ENCODE measurements at places on chromosomes 7 and 10. TPM values are rescaled to one million over a fixed set of nuclear protein-coding genes. Genes with fewer than 3 reads are reported as not detected.
A peak's percentile ranks its signal among the peaks of the same experiment; 100 is the strongest.

- DNase-seq, result no peak
- peaks cover 6% of the 10 kb centered on the region for H3K27me3 ChIP-seq
- peaks cover 20% of the 10 kb centered on the region for H3K4me1 ChIP-seq
- H3K27ac ChIP-seq, result no peak overlapping the region
- H3K36me3 ChIP-seq, result no peaks in the 10 kb centered on the region
Measured at GRCh38 chr7:139897422-139898090, 68.5 kb downstream of the TBXAS1 start.

The TRIL gene
- 4.0 TPM for total RNA-seq

- no peaks in the 10 kb centered on the region for H3K36me3 ChIP-seq
- peaks cover 15% of the 10 kb centered on the region for H3K27me3 ChIP-seq
- no peak overlapping the region for H3K27ac ChIP-seq
- DNase-seq, result no peak
- no peak overlapping the region for H3K4me3 ChIP-seq
Measured at GRCh38 chr10:96266118-96266770, 5.1 kb downstream of the BLNK start.

DNA sequence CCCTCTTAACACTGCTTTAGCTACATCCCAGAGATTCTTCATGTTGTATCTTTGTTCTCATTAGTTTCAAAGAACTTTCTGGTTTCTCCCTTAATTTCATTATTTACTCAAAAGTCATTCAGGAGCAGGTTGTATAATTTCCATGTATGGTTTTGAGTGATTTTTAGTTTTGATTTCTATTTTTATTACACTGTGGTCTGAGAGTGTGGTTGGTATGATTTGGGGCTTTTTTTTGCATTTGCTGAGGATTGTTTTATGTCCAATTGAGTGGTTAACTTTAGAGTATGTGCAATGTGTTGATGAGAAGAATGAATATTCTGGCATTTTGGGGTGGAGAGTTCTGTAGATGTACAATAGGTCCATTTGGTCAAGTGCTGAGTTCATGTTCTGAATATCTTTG, 37.9 kb upstream of the CAPZA2 start:
- no peaks in the 10 kb centered on the region for H3K4me1 ChIP-seq
- H3K36me3 ChIP-seq, result no peaks in the 10 kb centered on the region
- no peak for DNase-seq
- H3K27ac ChIP-seq, result no peak overlapping the region
- H3K4me3 ChIP-seq, result no peak overlapping the region

DNA sequence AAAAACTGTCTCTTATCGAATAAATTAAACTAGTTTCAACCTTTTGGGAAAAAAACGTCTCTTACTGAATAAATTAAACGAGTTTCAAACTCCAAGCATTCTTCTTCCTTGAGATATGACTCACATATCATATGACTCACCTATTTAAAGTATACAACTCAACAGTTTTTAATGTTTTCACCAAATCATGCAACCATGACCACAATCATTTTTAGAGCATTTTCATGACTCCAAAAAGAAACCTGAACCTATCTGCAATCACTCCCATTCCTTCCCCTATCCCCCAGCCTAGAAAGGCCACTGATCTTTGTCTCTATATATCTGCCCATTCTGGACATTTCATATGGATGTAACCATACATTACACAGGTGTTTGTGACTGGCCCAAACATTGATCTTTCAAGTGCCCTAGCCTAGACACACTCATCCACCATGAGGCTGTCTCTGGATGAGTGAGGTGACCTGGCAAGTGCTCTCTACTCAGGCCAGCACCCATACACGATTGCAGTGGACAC, 115.3 kb downstream of the PIP4K2A start:
- peaks cover 8% of the 10 kb centered on the region for H3K36me3 ChIP-seq
- no peak for DNase-seq
- H3K4me3 ChIP-seq, result no peak overlapping the region
- H3K27me3 ChIP-seq, result no peaks in the 10 kb centered on the region

- no peak overlapping the region for H3K4me3 ChIP-seq
- peaks cover 31% of the 10 kb centered on the region for H3K36me3 ChIP-seq
- no peak for DNase-seq
- peaks cover 11% of the 10 kb centered on the region for H3K4me1 ChIP-seq
- H3K27me3 ChIP-seq, result no peaks in the 10 kb centered on the region
Measured at GRCh38 chr7:155683098-155683497, 38.6 kb downstream of the RBM33 start.

GRCh38 chr7:99504281-99504602, 220 bp upstream of the ZKSCAN5 start:
- peak overlapping the region; percentile 96 for H3K4me3 ChIP-seq
- no peak for DNase-seq
- H3K27me3 ChIP-seq, result no peaks in the 10 kb centered on the region
- H3K36me3 ChIP-seq, result peaks cover 2% of the 10 kb centered on the region
- H3K27ac ChIP-seq, result peak overlapping the region; percentile 99
- peaks cover 35% of the 10 kb centered on the region for H3K4me1 ChIP-seq

The LRIT1 gene
- not detected for total RNA-seq

The ELN gene
- 13.3 TPM for total RNA-seq

The ADRA2A gene
- not detected for total RNA-seq

- H3K4me1 ChIP-seq, result peaks cover 10% of the 10 kb centered on the region
- H3K27me3 ChIP-seq, result peaks cover 34% of the 10 kb centered on the region
- H3K4me3 ChIP-seq, result no peak overlapping the region
- DNase-seq, result no peak
- no peaks in the 10 kb centered on the region for H3K36me3 ChIP-seq
Measured at GRCh38 chr10:28850784-28851183, 173.5 kb downstream of the BAMBI start.

DNA sequence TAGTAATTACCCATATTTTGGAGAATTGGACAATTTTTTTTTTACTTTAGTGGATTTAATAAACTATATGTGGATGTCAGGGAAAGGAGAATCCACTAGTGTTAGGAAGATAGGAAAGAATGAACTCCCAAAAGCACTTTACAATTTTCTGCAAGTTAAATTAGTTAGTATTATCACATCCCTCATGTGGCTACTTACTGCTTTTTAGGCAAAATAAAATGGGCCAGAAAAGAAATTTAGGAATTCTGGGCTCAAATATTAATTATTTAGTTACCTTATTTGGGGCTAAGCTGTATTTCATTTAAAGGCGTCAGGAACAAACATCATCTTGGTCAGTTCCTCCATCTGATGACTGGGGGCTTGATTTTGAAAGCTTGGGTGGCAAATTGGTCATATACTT, 4.8 kb upstream of the CUX1 start:
- peaks cover 12% of the 10 kb centered on the region for H3K4me1 ChIP-seq
- peaks cover 22% of the 10 kb centered on the region for H3K27me3 ChIP-seq
- no peaks in the 10 kb centered on the region for H3K36me3 ChIP-seq
- H3K4me3 ChIP-seq, result no peak overlapping the region
- no peak for DNase-seq

The SPAM1 gene
- total RNA-seq, result not detected

- H3K4me3 ChIP-seq, result no peak overlapping the region
- no peak for DNase-seq
- H3K27me3 ChIP-seq, result no peaks in the 10 kb centered on the region
- peak overlapping the region; percentile 75 for H3K27ac ChIP-seq
Measured at GRCh38 chr10:22803261-22803885, 89.0 kb upstream of the PIP4K2A start.

DNA sequence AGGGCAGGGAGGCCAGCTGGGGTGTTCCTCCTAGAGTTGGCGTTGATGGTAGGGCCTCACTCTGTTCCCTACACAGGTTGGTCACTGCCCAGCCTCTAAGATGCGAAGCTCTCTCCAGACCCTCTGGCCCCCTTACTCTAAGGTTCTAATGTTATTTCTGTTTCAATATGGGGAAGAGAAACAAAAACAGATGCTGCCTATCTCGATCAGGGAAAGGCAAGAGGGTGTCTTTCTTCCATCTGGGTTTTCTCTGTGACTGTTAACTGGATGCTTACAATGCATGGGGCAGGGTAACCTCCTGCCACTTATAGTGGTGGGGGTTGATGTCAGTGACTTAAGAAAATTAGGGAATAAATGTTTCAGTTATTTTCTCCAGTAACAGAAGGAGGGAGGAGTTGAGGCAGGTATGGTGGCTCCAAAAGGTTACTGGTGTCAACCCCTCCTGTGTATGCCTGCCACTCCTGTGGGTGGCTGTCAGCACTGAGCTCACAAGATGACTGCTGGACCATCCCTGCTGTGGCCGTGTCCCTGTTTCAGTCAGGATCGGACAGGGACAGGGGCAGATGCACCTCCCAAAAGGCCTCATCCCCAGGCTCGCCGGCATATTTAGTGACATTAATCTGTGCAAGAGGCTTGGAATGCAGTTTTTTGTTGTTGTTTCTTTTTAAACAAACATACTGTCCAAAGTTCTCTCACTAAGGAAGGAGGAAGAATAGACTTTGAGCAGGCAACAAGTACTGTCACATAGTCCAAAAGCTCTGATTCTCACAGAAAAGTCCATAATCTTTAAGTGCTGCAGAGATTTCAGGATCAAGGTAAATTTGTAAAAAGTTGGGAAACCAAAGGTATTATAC, 39.6 kb upstream of the SYPL1 start:
- DNase-seq, result no peak
- H3K4me1 ChIP-seq, result peaks cover 21% of the 10 kb centered on the region
- peaks cover 35% of the 10 kb centered on the region for H3K27me3 ChIP-seq
- H3K4me3 ChIP-seq, result no peak overlapping the region
- no peaks in the 10 kb centered on the region for H3K36me3 ChIP-seq

The NKX1-2 gene
- not detected for total RNA-seq

DNA sequence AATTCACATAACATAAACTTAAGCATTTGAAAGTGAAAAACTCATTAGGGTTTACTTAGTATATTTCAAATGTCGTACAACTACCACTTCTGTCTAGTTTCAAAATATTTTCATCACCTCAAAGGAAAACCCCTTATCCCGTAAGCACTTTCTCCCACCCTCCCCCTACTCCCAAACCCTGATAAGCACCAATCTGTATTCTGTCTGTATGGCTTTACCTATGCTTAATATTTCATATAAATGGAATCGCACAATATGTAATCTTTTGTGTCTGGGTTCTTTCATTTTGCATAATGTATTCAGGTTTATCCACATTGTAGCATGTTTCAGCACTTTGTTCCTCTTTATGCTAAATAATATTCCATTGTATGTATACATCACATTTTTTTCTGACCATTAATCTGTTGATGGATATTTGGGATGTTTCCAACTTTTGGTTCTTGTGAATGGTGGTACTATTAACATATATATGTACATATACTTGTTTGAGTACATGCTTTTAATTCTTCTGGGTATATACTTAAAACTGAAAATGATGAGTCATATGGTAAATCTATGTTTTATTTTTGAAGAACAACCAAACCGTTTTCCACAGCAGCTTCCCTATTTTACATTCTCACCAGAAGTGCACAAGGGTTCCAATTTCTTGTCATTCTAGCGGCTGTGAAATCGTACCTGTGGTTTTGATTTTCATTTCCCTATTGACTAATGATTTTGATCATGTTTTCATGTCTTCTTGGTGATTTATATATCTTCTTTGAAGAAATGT, 6.2 kb upstream of the STARD3NL start:
- DNase-seq, result no peak
- H3K36me3 ChIP-seq, result no peaks in the 10 kb centered on the region
- no peak overlapping the region for H3K4me3 ChIP-seq

GRCh38 chr10:1624240-1624639, 113.1 kb downstream of the ADARB2 start:
- no peak overlapping the region for H3K27ac ChIP-seq
- H3K4me3 ChIP-seq, result no peak overlapping the region
- H3K36me3 ChIP-seq, result peaks cover 7% of the 10 kb centered on the region
- H3K27me3 ChIP-seq, result no peaks in the 10 kb centered on the region
- DNase-seq, result peak; percentile 56

The BTBD16 gene
- total RNA-seq, result not detected

GRCh38 chr10:66746711-66747110, 179.1 kb upstream of the LRRTM3 start:
- H3K4me3 ChIP-seq, result no peak overlapping the region
- H3K36me3 ChIP-seq, result no peaks in the 10 kb centered on the region
- H3K27me3 ChIP-seq, result no peaks in the 10 kb centered on the region
- H3K4me1 ChIP-seq, result peaks cover 22% of the 10 kb centered on the region
- DNase-seq, result no peak

DNA sequence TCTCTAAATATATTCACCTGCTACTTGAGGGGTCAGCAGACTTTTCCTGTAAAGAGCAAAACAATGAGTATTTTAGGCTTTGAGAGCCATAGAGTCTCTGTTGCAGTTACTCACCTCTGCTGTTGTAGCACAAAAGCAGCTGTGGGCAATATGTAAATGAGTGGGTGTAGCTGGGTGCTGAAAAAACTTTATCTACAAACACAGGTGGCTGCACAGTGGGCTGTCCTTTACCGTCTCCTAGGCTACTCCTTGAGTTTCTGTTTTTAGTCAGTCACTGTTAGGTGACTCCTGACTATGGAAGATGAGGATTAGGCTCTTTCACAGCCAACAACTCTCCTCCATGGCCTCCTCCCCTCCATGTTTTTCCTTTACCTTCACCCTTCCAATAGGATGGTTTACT, 286.1 kb upstream of the C7orf33 start:
- no peaks in the 10 kb centered on the region for H3K27me3 ChIP-seq
- no peak for DNase-seq
- no peak overlapping the region for H3K4me3 ChIP-seq
- H3K36me3 ChIP-seq, result no peaks in the 10 kb centered on the region
- no peak overlapping the region for H3K27ac ChIP-seq

The GRM3 gene
- total RNA-seq, result not detected

- no peaks in the 10 kb centered on the region for H3K27me3 ChIP-seq
- no peaks in the 10 kb centered on the region for H3K36me3 ChIP-seq
- H3K4me3 ChIP-seq, result peak overlapping the region; percentile 77
Measured at GRCh38 chr10:133325440-133326222, 11.1 kb downstream of the CALY start.

The SPDYE9 gene
- not detected for total RNA-seq

DNA sequence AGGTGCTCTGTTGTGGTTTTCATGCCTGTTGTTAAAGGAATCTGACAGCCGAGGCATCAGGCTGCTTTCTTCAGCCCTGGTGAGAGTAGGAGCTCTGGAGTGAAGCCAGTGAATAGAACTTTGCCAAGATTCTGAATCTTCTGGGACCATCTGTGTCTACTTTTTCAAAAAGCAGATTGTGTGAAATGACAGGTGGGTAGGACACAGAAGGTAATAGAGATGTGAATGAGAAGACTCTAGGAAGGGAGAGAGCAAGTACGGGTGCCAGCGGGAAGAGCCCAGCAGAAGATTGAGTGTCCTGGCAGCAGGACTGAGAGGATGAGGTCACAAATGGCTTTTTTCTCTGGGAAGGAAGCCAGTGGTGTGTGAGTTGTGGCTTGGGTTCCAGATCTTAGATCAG, 429.2 kb downstream of the SDK1 start:
- no peak for DNase-seq
- no peaks in the 10 kb centered on the region for H3K27me3 ChIP-seq
- no peak overlapping the region for H3K27ac ChIP-seq
- peaks cover 1% of the 10 kb centered on the region for H3K4me1 ChIP-seq

GRCh38 chr7:155998328-155998691, 186.0 kb upstream of the SHH start:
- H3K36me3 ChIP-seq, result no peaks in the 10 kb centered on the region
- H3K27me3 ChIP-seq, result no peaks in the 10 kb centered on the region
- DNase-seq, result peak; percentile 79
- H3K4me1 ChIP-seq, result no peaks in the 10 kb centered on the region

DNA sequence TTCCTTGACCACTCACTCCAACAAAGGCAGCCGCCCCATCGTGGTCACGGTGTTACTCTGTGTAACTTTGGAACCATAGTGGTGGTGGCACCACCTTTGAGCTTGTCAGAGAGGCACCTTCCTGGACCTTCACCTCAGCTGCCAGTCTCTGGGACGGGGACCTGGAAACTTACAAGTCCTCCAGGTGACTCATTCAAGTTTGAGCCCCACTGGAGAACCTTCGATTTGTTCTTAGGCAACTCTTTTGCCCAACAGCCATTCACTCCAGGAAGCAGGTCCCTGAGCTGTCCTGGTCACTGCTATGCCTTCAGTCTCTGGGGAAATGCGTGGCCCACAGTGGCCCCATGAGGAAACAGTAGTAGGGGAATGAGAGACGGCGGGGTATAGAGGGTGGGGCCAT, 17.2 kb downstream of the STX1A start:
- H3K4me1 ChIP-seq, result peaks cover 31% of the 10 kb centered on the region
- H3K36me3 ChIP-seq, result peaks cover 14% of the 10 kb centered on the region
- no peak overlapping the region for H3K4me3 ChIP-seq

The UCN3 gene
- not detected for total RNA-seq

The ANKRD2 gene
- total RNA-seq, result not detected

All from osteocyte (in vitro differentiated cells).